ENCODE measurements at places on chromosomes 13 and 19.

DNA sequence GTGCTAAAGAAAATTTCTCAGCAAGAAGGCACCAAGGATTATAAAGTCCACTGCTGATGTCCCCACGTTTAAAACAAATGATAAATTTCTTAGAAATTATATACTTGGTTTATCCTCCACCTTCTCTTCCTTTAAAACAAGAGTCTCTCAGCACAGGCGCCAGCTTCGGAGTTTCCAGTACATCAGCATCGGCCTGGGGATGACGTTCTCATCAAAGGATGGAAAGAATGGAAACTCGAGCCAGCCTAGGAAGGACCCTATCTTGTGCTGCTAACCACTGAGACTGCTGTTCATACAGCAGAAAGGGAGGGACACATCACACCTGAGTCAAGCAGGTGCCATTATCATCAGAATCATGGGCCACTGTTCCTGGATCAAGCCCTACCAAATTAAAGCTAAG, 29.8 kb upstream of the ZNF83 start:
- no peak for DNase-seq

GRCh38 chr13:51926528-51926885, 64.7 kb downstream of the CCDC70 start:
- DNase-seq = no peak

DNA sequence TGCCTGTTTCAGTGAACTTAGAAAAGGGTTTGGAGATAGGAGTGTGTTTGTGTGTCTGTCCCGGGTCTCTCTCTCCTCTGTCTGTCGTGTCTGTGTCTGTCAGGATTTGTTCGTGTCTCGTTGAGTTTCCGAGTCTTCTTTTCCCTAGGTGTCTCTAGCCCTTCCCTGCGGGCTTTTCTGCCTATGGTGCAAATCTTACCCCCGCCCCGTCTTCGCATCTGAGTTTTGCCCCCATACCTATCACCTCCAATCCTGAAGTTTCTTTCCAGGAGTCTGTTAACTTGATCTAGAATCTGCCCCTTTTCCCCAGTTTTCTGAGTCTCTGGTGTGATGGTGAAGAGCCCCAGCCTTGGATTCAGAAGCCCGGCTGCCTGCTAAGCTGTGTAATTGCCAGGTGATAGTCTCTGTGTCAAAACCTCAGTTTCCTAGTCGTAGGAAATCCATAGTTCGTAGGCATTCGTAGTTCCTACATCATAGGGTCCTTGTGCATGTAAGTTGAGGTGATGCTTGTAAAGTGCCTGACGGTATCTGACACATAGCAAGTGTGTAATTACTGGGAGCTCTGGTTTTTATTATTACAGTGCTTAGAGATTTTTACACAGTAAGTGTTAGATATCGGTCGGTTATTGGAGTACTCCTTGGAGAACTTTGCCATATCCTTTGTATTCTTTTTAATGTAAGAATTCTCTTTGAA, 782 bp downstream of the EPN1 start:
- DNase-seq = no peak

DNA sequence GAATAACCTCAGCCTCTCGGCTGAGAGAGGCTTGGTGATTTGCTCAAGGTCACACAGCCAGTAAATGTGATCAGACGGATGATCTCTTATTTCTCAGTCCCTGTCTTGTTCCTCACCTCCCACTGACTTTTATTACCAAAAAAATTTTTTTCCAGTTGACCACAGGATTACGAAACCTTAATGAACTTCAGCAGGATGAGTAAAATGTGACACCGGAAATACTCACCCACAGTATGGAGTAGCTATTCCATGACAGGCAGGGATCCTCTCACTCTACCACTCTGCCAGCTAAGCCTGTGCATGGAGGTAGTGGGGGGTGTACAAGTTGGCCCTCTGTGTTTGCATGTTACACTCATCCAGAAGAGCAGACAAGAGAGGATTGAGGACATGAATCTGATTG, 916.4 kb downstream of the UQCRFS1 start:
- DNase-seq = no peak

GRCh38 chr13:79621902-79622301, 140.9 kb downstream of the NDFIP2 start:
- no peak for DNase-seq

DNA sequence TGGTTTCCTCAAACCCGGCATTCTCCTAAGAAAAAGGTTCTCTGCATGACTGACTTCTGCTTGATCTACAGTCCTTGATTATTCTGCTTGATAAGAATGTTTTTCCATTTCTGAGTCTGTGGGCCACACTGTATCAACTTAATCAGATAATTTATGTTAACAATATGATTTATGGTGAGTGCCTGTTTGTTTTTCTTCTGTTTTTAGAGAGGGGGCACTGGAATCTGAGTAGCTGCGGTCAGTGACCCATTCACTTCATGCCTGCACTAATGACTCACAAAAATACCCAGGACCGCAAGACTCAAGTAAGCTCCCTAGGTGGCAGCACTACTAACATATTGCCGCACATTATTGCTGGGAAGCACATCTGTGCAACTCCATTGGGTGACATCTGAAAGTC, 542.3 kb upstream of the ATXN8OS start:
- DNase-seq = no peak

GRCh38 chr19:30566681-30567420, 194.7 kb downstream of the ZNF536 start:
- DNase-seq = no peak

GRCh38 chr19:40232479-40232878, 6.0 kb upstream of the CCNP start:
- DNase-seq = no peak

GRCh38 chr19:53388168-53388567, 6.8 kb upstream of the ZNF765 start:
- DNase-seq = no peak

- DNase-seq = no peak
These were observed 305.4 kb downstream of the KLF12 start for GRCh38 chr13:73828811-73829210.

DNA sequence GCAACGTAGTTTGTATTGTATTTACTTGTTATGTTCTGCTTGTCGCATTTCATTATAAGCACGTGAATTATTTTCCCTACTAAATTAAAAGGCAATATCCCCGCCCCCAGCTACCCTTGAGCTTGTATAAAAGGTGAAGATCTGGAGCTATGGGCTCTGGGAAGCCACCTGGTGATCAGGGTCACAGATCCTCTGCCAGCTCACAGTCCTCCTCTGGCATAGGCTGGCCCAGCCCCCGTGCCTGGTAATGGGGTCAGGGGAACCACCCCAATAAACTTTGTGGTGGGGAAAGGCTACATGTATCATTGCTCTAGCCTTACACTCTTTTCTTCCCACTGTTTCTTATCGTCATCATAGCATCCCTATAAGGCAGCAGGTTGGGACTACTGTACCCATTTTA, 190.2 kb upstream of the TSHZ3 start:
- DNase-seq = no peak
